ENCODE measurements at places on chromosomes 6 and 20.

- no peak for DNase-seq
Measured at GRCh38 chr6:13284646-13285045, 43.7 kb downstream of the TBC1D7 start.

- no peak for DNase-seq
Measured at GRCh38 chr6:42194056-42194455, 700 bp downstream of the GUCA1B start.

GRCh38 chr6:35388772-35389352, 46.5 kb downstream of the PPARD start:
- DNase-seq = no peak

DNA sequence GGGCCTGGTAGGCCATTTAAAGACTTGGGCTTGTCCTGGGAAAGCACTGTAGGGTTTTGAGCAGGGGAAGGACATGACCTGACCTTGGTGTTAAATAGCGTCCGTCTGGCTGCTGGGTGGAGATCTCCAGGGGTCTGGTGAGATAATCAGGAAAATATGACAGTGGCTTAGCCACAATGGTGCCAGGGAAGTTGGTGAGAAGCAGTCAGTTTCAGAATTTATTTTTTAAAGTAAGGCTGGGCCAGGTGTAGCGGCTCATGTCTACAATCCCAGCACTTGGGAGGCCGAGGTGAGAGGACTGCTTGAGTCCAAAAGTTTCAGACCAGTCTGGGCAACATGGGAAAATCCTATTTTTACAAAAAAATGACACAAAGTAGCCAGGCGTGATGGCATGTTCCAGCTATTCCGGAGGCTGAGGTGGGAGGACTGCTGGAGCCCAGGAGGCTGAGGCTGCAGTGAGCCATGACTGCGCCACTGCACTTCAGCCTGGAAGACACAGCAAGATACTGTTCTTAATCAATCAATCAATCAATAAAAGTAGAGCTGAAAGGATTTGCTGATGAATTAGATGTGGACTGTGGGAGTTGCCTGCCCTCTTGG, 41.4 kb downstream of the BCL2L1 start:
- DNase-seq = no peak

DNA sequence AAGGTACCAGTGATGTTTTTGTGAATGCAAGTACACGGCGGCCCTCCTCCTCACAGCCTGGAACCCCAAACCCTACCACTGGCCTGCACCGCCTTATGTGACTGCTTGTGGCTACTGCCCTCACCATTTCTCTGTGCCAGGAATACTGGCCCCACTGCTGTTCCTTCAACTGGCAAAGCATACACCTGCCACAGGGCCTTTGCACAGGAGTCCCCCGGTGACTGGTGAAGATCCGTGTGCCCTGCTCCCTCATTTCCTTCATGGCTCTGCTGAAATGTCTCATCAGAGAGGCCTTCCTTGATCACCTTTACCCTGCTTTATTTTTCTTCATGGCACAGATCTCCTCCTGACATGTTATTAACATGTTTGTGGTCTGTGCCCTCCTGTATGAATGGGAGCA, 53.8 kb downstream of the FOXC1 start:
- DNase-seq = no peak

GRCh38 chr6:143969077-143969476, 39.0 kb downstream of the PLAGL1 start:
- DNase-seq = no peak

- DNase-seq = no peak
Measured at GRCh38 chr6:122026582-122027369, 372.7 kb upstream of the HSF2 start.

GRCh38 chr20:9354579-9354978, 159.8 kb upstream of the LAMP5 start:
- DNase-seq = no peak

GRCh38 chr6:157045831-157046454, 268.8 kb downstream of the ARID1B start:
- DNase-seq = no peak

- no peak for DNase-seq
Measured at GRCh38 chr6:33168284-33168601, 24.0 kb downstream of the COL11A2 start.

DNA sequence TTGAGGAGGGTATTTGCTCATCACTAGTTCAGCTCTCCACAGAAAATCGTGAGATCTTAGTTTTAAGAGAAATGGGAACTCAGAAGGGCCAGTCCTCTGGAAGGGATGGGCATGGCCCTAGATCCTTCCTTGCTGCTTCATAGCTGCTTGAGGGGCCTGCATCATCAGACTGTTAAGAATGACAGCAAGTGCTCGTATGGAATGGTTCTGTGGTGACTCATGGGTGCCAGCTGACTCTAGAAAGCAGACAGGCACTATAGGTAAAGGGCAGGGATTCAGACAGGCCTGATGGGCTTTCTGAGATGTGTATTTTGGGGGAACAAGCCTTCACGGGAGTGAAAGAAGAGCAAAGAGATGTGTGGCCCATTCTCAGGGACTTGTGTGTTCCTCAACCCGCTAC, 90.8 kb downstream of the MYLK4 start:
- no peak for DNase-seq

- no peak for DNase-seq
Measured at GRCh38 chr20:1809131-1809572, 86.1 kb upstream of the SIRPA start.

GRCh38 chr6:154754152-154754551, 20.9 kb downstream of the SCAF8 start:
- DNase-seq = no peak

DNA sequence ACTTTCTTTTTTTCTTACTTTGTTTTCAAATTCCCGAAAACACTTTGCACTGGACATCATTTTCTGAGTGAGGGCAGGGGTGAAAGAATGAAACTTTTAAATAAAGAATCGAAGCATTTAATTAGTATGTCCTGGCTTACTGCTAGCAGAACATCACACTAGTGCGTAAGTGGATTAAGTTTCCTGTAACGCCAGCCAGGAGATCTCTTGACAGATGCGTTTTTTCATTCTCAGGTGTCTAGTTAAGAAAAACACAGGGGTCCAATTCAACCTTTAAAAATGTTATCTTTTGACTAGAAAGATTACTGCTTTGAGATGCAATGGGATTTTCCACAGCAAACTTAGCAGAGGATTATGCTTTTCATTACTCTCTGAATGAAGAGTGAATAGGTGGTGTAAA, 858.8 kb upstream of the EPHA7 start:
- no peak for DNase-seq

DNA sequence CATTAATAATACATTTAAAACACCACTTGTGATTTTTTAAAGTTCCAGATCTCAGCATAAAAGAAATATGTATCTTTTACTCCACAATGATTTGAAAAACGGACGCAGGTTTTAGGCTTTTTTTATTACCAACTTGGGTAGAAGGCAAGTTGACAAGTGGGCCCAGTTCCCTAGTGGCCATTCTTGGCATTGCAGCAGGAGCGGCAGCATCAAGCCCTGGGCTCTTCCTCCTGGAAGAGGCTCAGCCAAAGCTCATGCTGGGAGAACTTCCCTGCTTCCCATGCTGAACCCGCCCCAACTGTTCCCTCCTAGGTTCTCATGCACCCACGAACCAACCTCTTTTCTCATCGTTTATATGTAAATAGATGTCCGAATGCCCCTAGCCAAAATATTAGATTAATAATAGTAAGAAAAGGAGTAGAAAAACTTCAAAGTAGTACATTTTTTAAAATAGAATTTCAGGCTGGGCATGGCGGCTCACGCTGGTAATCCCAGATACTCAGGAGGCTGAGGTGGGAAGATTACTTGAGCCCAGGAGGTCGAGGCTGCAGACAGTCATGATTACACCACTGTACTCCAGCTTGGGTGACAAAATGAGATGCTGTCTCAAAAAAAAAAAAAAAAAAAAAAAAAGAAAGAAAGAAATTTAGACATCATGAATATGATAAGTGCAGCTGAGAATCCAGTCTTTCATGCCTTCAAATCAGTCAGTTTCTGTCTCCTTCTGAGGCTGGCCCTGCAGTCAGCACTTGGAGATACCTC, 18.2 kb upstream of the MYB start:
- DNase-seq = no peak

DNA sequence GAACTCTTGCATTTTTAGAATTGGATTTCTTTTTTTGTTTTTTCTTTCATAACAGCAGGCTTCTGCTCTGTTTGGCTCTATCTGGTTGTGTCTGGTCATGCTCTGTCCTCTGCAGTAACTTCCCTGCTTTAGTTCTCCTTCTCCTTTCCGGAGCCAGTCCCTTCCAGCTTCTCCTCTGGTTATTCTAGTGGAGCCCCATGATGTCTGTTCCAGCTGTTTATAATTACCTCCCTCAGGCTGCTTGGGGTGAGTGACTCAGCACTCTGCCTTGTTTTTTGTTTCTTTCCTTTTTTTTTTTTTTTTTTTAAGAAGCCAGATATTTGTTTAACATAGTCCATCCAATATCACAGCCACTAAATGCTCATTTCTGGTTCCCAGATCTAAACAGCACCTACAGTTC, 409.6 kb downstream of the MAFB start:
- no peak for DNase-seq

GRCh38 chr6:158630938-158631616, 13.5 kb downstream of the DYNLT1 start:
- no peak for DNase-seq

DNA sequence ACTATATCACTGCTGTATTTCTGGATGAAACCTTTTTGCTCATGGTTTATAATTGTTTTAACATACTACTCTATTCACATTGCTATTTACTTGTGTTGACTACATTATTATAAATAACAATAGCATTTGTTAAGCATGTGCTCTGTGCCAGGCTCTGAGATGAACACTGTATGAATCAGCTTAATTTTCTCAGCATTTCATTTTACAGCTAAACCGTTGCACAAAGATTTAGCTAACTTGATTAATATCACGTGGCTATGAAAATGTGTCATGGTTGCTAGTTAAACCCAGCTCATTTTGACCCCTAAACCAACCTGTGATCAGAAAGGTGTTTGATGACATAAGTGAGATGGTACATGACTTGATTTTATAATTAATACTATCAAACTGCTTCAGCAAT, 77.5 kb downstream of the NCOA7 start:
- no peak for DNase-seq

- DNase-seq = no peak
Measured at GRCh38 chr6:73455865-73456629, 4.0 kb upstream of the CGAS start.

- DNase-seq = no peak
Measured at GRCh38 chr20:43460830-43461200, 3.1 kb downstream of the SRSF6 start.

- DNase-seq = no peak
Measured at GRCh38 chr6:4803343-4803744, 27.1 kb downstream of the CDYL start.

- DNase-seq = no peak
Measured at GRCh38 chr20:17579369-17580039, 9.6 kb downstream of the DSTN start.

- no peak for DNase-seq
Measured at GRCh38 chr6:148771896-148772554, 25.2 kb downstream of the UST start.

DNA sequence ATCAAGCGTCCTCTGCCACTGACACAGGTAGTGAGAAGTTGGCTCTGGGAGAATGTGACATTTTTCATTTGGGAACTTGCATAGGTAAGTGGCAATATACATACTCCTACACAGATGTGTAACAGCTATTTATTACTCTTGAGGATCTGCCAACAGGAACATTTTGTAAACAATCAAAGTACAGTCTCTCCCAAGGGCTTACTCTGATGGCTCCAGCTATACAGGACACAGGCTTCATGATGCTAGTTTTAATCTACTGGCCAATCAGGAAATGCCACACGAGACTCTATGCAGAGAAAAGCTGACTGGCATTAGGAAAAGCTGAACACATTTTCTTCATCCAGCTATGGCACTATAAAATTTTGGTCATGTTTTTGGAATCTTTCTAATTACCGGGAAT, 57.8 kb downstream of the POPDC3 start:
- no peak for DNase-seq

- DNase-seq = no peak
Measured at GRCh38 chr6:23456396-23456795, 669.6 kb upstream of the NRSN1 start.

DNA sequence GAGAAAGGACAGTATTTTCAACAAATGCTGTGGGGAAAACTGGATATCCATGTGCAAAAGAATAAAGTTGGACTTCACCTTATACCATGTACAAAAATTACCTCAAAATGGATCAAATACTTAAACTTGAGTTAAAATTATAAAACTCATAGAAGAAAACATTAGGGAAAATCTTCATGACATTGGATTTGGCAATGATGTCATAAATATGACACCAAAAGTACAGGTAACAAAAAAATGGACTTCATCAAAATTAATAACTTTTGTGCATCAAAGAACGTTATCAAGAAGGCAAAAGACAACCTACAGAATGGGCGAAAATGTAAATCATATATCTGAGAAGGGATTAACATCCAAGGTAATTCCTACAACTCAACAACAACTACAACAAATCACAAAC, 355.3 kb upstream of the SOX4 start:
- DNase-seq = no peak

DNA sequence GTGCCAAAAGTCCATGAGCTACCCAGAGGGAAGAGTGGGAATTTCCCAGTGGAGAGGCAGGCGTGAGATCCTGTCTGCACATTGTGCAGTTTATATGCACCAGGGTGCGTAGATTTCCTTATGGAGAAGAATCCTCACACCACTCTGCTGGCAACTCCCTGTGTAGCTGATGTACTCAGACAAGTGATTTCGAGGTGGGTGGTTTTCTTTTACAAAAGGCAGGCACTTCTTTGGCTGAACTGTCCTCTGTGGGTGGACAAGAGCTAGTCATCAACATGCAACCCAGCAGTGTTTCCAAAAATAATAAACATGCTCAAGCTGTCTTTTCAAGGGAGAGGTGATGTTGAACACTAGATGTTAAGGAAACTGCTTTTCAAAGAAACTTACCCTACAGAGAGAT, 121.7 kb upstream of the NXT1 start:
- DNase-seq = no peak

- DNase-seq = peak; percentile 79
Measured at GRCh38 chr6:26659042-26659999, at the start of gene ZNF322. Gene ZNF322, minus strand, starts transcription at chr6:26659746. Its CDS starts 21,193 bp downstream, at chr6:26638553.

GRCh38 chr6:3151691-3152090, 5.7 kb downstream of the TUBB2A start:
- DNase-seq = no peak

DNA sequence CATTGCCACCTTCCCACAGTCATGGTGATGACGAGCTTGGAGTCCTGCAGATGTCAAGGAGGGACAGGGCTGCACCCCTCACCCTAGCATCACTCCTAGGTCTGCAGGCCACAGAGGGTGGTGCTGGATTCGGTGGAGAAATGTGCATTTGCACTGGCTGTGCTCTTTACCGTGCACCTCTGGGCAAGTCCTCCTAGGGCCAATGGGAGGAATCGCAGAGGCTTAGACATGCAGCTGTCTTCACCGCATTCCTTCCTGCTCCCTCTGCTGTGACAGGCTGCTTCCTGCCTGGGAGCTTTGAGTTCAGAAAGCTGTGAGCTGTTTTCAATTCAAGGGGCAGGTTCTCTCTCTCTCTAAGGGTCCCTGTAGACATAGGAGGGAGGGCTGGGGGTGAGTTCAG, 85.1 kb downstream of the EDN3 start:
- DNase-seq = no peak

DNA sequence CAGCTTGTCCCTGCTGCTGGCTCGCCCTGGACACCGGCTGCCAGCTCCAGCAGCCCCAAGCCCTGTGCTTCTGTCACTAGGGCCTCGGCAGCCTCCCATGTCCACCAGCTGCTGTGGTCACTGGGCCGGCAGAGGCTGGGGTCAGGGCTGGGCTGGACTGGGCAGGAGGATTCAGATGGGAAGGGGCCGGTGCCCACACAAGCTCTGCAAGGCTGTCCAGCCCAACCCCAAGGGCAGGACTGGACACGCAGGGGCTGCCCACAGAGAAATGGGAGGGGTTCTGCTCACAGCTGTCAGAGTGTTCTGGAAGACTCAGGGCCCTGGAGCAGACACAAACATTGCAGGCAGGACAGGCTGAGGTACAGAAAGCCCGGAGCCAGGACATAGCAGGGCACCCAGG, 65.6 kb downstream of the ADNP start:
- DNase-seq = no peak
